ELF-1 (cell line): ENCODE measurements at places on chromosomes 6 and 20.

- DNase-seq = no peak
Measured at GRCh38 chr6:124054034-124054433, 250.4 kb downstream of the NKAIN2 start.

DNA sequence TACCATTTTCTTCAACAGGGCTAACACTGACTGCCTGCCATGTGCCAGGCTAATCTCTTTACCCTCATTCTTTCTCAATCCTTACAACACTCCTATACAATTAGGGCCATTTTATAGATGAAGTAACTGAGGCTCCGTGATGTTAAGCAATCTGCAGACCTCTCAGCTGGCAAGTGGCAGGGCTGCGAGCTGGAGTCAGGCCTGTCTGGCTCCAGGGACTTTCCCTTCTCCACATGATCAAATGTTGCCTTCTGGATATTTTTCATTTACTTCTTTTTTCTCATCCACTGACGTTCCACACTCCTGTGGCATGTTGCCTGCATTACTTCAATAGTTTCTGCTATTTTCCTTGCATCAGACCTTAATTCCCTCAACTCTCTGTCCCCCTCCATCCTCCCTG lies 55.2 kb upstream of the TAGAP start:
- DNase-seq = no peak

DNA sequence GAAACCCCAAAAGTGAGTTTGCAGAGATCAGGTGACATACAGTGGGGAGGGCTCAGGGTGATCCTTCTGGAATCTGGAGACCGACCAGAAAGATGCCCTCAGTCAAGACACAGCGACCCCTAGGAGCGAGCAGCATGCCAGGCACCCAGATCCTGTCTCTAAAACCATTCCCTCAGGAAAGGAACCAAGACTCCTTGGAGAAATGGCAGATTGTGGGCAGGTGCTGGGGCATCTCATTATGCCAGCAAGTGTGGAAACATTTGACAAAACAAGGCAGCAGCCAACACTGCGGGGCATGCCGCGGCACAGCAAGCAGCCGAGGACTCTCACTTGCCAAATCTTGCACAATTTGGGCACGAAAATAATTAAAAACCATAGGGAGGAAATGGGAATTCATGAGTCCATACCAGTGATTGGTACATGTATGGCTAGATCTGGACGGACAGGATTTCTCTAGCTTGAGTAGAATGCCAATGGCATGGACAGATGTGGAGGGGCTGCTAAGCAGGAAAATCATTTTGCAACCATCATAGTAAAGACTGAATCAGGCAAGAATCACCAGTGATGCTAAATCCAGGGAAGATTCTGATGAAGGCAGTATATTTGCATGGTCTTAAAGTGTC lies 76.9 kb downstream of the GINS1 start:
- no peak for DNase-seq

DNA sequence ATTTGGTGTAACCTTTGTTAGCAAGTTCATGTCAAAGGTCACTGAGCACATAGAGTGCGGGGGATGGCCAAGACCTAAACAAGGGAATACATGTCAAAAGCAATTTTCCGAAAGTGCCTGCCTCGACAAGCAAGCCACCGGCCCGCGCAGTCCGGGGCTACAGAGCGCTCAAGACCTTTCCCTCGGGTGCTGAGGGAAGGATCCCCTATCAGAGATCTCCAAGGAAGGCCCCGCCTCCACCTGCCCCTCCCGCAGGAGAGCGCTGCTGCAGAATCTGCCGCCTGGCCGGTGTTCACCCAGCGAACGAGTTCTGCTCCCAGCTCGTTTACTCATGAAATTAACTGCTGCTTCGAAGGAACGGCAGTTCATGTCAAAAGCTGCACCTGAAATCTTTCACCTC lies 252.7 kb downstream of the BMP7 start:
- DNase-seq = peak; percentile 83

DNA sequence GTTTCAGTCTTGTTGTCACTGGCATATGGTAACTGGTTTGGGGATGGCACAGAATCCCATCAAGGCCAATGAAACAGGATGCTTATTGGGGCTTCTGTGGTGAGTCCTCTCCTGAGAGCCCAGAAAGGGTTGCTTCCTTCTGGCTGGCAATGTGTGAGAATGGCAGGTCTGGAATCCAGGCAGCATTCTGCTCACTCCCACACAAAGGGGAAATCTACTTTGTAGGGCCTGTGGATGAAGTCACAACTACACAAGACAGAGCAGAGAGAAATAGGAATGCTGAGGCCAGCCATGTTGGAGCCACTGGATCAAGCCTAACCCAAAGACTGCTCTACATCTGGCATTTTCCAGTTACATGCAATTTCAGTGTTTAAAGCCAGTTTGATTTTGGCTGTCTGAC lies 15.7 kb downstream of the PLAGL2 start:
- DNase-seq = no peak

GRCh38 chr6:62162858-62163257 lies 123.2 kb downstream of the KHDRBS2 start:
- no peak for DNase-seq

GRCh38 chr6:105781915-105782314 lies 304.2 kb upstream of the PRDM1 start:
- DNase-seq = no peak

GRCh38 chr20:52446421-52447224 lies 255.0 kb upstream of the ZFP64 start:
- DNase-seq = no peak

DNA sequence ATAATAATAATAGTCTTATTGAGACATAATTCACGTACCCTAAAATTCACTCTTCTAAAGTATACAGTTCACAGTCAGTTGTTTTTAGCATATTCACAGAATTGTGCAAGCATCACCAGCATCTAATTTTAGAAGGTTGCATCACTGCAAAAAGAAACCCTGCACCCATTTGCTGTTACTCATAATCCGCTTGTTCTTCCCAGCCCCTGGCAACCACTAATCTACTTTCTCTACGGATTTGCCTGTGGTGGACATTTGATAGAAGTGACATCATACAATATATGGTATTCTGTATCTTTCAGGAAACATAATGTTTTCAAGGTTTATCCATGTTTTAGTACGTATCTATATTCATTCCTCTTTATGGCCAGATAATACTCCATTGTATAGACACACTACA lies 41.5 kb upstream of the FAM184A start:
- no peak for DNase-seq

GRCh38 chr20:38892091-38892981 lies 33.9 kb upstream of the FAM83D start:
- DNase-seq = no peak

- no peak for DNase-seq
Measured at GRCh38 chr6:147119310-147119709, 84.9 kb upstream of the STXBP5 start.

DNA sequence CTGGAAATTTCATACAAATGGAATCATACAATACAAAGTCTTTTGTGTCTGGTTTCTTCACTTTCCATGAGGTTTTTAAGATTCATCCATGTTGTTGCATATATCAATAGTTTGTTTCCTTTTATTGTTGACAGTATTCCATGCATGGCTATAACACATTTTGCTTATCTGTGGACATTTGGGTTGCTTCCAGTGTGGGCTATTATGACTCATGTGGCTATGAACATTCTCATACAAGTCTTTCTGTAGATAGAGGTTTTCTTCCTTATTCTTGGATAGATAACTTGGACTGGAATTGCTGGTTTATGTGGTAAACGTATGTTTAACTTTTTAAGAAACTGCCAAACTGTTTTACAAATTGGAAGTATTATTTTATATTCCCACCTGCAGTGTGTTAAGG lies 30.0 kb upstream of the KIF6 start:
- no peak for DNase-seq
